ENCODE measurements at places on chromosomes 11 and 22.

DNA sequence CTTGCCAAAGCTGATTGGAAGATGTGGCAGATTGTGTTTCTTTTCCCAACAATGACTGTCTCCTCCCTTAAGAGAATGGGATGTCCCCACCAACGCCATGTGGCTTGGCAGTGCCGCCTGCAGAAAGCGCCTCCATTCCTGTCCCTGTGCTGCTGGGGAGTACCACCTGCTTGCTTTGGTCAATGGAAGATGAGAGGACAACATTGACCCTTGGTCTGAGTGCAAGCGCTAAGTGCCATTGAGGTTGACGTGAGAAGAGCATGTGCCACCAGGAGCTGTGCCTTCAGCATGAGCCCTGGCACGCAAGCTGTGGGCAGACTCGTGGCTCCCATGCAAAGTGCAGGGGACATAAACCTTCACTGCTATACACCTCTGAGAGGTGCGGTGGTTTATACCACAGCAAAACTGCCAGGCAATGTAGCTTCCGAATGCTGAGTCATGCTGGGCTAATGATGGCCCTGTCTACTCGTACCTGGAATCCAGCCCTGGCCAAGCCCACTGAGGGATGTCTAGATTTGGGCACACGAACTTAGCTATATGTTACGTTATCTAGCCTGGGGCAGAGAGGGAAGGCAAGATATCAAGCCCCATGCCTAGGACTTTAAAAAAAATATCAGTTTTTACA lies 41.9 kb downstream of the MYEOV start:
- DNase-seq, result no peak

DNA sequence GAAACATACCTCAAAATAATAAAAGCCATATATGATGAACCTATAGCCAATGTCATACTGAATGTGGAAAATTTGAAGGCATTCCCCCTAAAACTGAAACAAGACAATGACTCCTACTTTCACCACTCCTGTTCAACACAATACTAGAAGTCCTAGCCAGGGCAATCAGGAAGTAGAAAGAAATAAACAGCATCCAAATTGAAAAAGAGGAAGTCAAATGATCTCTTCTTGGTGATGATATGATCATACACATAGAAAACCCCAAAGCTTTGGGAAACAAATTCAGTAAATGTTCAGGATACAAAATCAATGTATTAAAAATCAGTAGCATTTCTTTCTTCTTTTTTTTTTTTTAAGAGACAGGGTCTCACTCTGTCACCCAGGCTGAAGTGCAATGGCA lies 109.9 kb downstream of the DLG2 start:
- DNase-seq, result no peak

DNA sequence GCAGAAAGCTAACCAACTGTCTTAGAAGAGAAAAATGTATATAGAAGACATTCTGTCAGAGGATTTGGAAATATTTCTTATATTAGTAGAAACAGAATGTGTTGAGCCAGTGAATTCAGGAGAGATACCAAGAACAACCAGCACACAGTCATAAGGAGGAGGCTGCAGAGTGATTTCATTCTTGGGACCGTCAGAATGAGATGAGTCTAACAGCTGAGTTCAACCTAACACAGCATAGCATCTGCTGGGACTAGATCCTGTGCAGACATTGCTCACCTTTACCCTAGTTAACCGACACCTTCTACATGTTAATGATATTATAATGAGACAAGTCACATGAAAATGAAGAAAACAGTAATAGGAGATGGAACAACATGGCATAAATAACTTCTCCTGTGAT lies 85.5 kb downstream of the XRRA1 start:
- no peak for DNase-seq

GRCh38 chr11:126109941-126110731 lies 47.5 kb upstream of the CDON start:
- no peak for DNase-seq

DNA sequence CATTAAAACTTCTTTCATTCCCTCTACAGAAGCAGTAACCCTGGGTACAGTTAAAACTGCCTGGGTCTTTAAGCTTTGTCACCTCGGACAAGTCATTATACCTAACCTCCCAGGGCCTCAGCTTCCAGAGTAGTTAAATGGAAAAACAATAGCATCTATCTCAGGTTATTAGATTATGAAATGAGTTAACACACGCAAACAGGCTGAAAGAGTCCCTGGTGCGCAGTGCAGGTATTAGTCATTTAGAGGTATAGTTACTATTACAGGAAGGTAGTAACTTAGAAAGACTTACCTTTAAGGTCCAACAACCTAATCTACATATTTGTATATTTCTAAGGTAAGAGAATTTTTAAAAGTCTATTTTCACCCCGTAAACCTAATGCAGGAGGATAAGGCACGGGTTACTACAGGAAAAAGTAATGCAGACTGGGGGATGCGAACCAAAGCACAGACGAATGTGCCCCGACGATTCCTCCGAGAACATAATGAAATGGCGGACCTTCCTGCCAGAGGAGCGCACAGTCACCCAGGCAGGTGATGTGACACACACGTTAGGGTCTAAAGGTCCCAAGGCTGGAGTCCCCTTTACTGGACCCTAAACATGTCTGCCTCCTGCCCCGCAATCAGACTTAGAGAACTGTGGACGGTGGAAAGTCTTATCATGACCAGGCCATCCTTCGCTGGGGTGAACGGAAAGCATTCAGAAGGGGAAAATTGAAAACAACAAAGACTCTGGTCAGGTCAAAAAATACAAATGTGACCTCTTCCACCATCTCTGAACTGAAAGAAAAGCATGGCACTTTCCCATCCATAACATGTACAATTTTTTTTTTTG lies 1.3 kb downstream of the NAP1L4 start:
- peak; percentile 40 for DNase-seq

Measured in trophoblast cell (in vitro differentiated cells and primary cell).